AG09319 (cell line): ENCODE measurements at places on chromosomes 2 and 18.

GRCh38 chr2:224252631-224253030 lies 149.3 kb downstream of the FAM124B start:
- peak; percentile 55 for DNase-seq

DNA sequence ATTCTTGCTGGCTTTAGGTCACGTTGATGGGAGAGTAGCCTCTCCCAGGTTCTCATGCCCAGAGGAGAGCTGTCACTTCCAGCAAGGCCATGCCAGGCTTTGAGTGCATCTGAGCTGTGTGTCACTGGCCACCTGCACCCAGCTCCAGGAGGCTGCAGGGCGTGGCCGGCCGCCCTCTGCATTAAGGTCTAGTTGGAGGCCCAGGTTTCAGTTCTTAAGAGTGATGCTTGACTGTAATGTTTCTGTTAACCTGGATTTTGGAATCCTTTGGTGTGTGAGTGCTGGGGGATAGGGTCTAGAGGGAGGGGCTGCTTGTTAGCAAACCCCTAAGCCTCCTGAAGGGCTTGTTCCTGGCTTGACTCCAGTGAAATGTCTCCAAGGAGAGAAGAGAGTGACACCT lies 140.1 kb downstream of the ACOXL start:
- DNase-seq = no peak

- DNase-seq = no peak
These were observed 5.9 kb upstream of the TCF4 start for GRCh38 chr18:55593888-55594287.

DNA sequence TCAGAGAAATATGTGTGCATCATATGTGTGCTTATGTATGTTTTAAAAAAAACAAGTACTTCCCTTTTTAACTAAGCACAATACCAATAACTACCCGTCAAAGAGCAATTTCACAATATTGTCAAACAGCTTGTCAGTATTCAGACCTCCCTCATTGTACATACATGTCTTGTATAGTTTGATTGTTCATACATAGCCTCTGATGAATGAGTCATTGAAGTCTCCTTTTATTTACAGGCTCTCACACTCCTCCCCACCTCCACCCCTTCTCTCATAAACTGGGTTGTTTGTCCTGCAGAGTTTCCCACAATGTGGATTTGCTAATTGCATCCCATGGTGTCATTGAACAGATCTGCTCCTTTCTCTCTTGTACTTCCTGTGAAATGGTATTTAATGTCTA lies 132.8 kb upstream of the L3MBTL4 start:
- no peak for DNase-seq

DNA sequence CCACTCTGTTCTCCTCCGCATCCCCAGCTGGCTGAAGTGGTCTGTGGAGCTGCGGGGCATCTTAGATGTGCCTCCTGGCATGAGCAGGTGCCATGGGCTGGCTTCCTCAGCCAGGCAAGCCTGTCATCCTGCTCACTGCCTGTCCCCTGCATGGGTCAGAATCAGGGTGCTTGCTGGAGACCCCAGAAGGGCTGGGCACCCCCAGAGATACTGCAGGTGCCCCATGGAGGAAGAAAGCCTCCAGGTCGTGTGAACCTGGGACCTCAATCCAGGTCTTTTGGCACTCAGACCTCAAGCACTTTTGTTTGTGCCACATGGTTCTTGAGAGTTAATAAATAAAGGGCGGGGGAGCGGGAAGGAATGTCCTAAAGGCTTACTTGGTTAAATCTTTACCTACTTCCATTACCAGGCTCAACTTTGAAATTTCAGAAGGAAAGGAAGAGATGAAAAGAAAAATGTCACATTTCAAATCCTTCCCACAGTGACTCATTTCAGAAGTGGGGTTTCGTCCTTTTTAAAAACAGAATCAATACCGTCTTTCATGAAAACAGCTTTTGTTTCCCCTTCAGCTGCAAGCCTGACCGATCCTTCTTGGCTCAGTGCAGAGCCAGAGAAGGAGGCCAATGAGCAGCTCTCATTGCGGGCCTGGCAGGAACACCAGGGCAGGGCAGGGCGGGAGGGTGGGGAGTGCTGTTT lies 69.9 kb downstream of the RHOB start:
- DNase-seq = no peak

GRCh38 chr2:178482437-178482836 lies 2.2 kb downstream of the PLEKHA3 start:
- no peak for DNase-seq

DNA sequence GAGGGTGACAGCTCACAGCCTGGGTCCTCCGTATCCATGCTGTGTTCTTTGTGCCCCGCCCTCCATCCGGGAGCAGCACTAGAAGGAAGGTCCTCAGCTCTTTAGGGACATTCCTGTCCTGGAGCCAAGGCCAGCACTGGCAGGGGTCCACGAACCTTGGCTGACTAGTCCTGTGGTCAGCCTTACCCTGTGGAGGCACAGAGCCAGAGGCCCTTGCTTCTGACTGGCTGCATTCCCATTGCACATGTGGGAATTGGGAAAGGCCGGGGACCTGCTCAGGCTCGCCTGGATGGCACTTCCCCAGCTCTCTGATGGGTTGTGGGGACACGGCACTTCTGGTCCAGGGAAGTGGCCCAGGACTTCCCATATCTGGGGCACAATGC lies 24.9 kb upstream of the RHOB start:
- peak; percentile 83 for DNase-seq

DNA sequence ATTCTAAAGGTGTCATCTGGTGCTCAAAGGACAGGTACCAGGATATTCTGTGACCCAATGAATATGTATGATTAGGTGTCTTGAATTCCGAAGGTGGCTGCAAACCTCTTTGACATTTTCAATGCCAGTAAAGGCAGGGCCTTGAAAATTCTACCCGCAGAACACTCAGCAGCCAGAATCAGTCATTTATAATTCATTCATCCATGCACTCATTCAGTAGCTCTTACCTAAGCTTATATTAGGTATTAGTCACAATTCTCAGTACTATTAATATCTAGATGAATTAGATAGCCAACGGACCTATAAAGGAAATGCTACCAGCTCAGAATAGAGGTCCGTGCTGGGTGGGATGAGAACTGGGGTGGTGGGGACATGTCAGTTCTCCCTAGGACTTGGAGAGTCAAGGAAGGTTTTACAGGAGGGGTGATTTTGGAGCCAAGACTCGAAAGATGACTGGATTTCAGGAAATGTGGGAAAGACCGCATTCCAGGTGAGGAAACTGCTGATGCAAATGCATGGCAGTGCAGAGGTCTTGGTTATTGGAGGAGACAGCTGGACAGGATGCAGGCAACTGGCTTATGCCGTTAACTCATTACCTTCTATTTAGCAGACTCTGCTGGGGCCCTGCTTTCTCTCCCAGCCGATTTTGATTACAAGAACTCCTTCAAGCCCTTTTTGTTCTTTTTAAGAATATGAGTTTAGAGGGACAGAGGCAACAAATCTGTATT lies 7.2 kb downstream of the TRIB2 start:
- DNase-seq = no peak

DNA sequence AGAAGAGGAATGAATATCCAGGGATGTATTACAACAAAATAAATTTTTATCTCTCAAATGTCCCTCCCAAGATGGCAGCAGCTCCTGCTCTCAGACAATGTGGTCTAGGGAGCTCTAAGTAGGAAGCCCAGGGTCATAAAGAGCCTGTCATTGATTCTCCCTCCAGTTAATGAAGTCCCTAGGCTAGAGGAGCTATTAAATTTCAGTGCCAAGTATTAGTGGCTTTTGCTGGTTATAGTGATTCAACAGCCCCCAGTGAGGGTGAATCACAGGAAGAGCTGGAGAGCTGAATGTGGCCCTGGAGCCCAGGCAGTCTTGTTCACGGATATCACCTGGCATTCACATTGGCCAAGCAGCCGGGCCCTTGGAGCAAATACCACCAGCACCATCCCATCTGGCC lies 109.8 kb upstream of the YPEL5 start:
- DNase-seq = no peak

DNA sequence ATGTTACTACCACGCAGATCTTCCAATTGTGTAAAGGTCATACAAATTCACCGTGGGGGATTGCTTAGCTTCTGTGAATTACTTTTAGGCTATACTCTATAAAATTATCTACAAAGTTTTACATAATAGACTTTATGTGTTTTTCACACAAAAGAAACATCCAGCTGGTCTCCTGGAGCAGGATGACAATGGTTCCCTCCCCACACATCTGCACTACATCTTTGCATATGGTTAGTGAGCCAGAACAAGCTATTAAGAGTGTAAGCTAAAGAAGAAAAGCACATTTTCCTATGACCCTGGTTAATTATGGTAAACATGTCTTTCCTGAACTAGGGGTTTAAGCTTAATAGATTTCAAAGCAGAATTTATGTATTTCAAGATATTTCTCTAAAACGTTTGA lies 295.1 kb downstream of the ASXL3 start:
- no peak for DNase-seq

DNA sequence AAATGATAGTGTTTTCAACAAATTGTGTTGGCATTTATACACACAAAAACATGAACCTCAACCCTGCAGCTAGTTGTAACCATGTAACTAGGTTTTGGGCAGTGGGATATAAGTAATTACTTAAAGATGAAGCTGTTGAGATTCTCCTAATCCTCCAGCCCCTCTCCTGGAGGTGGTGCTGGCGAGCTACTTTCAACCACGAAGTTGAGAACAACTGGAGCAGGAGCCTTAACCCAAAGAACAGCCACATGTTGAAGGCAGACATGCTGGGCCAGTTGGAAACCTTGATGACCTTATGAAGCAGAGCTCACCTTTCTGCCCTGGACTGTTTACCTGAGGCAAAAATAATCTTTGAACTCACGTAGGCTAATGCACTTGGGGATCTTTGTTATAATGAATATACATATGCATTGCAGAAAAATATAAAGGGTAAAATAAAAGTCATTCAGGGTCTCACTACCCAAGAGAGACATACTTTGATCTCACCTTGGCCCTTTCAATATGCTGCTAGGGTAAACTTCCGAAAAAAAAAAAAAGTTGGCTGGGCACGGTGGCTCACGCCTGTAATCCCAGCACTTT lies 89.6 kb upstream of the NPAS2 start:
- DNase-seq = peak; percentile 52

DNA sequence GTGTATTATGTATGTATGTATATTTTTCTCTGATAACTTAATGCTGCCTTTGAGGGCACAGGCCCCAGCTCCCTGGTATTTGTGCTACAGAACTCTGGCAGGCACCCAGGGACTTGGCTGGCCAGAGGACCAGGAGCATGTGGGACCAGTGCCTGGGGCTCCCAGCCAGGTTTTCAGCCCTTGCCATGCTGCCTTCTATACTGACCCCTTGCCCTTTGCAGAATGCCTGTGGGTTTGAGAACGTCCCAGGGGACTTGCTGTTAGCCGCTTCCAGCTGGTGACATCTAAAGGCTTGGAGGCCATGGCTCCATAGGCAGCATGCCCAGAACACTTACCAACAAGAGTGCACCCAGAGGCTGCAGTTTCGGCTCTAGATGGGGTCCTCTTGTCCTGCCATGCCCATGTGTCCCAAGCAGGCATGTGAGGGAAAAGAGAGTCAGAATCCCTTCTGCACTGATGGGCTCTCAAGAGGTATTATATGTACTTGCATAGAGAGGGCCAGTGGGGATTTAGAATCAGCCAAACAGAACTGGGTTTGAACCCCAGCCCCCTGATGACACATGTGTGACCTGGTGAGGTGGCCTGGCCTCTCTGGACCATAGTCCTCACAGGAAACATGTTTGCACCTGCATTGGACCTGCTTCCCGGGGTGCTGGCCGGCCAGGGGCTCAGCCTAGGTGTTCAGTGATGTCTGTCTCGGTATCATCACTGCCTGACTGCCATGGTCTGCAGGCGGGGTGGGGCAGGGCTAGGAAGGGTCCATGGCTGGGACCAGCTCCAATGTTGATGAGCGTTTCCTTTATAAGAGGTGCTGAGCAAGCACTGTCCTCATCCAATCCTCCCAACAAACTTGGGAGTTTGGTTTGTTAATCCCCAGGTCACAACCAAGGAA lies 119.2 kb upstream of the FHL2 start:
- peak; percentile 34 for DNase-seq

GRCh38 chr2:66173645-66174044 lies 261.3 kb upstream of the MEIS1 start:
- no peak for DNase-seq

GRCh38 chr2:145617906-145618305 lies 1098.0 kb upstream of the ZEB2 start:
- no peak for DNase-seq

DNA sequence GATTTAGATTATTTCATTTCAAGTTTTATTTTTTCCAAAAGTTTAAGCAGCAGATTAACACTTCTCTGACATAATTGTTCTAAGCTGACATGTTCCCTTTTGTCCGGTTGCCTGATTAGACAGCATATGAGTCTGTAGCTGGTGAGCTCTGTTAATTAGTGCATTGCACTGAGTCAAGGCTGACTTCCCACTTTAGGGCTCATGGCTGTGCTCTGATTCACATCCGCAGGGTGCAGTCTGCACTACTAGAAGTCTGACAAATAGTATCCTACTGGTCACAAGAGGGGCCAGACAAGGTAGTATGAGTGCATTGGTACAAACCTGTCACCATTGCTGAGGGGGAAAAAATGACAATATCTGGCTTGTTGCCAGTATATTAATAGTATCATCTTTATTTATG lies 443.9 kb upstream of the ZNF804A start:
- DNase-seq = no peak

- DNase-seq = no peak
These were observed 210.5 kb upstream of the PIK3C3 start for GRCh38 chr18:41744421-41745030.
